ENCODE measurements at places on chromosomes 11 and 22.

- no peak for DNase-seq
Measured at GRCh38 chr11:61392981-61393595, 701 bp downstream of the TMEM216 start.

- no peak for DNase-seq
Measured at GRCh38 chr22:27775758-27776649, 25.6 kb downstream of the MN1 start.

GRCh38 chr11:116366980-116367645 is 405.7 kb downstream of the BUD13 start:
- no peak for DNase-seq

- no peak for DNase-seq
Measured at GRCh38 chr22:37202001-37202555, 10.2 kb downstream of the SSTR3 start.

GRCh38 chr11:82944198-82944597 is 42.7 kb downstream of the DDIAS start:
- DNase-seq, result no peak

GRCh38 chr11:74678041-74678440 is 53.2 kb downstream of the CHRDL2 start:
- DNase-seq, result no peak

DNA sequence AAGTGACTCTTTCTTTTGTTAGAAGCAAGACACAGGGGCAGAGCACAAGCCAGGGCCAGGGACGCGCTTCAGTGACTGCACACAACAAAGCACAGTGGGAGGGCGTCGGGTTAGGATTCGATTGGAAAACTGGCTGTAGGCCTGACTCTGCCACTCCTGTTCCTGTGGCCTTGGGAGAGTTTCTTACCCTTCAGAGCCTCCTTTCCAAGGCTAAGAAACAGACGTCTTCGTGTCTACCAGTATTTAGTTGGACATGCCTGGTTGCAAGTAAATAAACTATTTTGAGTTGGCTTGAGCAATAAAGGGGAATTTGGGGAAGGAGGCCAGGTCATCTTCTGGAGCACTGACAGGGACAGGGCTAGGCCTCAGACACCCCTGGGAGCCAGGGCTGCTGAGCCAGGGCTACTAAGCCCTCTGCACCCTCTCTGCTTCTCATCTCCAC is 549.1 kb downstream of the INSC start:
- DNase-seq, result no peak

DNA sequence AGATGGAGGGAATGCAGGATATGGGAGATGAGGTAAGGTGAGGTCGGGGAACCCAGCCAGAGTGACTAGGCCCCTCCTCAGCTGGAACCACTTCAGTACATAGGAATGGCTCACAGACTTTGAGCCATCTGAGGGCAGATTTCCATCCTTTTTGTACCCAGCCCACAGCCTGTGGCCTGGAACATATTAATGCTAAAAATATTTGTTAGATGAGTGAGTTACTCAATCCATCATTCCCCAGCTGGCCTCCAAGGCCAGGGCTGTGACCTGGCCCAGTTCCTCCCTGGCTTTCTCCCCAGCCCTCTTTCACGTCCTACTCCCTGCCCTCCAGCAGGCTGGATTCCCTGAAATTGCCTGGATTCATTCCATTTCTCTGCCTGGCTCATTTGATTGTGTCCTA is 57.2 kb upstream of the PRDM11 start:
- no peak for DNase-seq

DNA sequence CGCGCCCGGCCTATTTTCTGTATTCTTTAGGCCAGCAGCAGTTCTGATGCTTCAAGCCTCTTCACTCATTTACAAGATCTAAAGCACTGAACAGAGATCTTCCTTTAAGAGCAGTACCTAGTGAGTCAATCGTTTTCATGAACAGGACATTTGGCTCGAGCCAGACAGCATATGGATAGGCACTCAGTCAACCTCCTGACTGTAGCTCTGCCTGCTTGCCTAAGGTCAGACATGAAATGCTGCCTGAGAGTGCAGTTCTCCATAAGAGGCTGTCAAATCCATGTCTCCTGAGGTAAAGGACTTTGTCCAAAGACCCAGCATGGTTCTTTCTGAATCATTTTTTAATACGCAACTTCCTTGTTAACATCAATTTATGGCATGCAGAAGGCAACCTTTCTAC is 941.2 kb downstream of the DLG2 start:
- no peak for DNase-seq

DNA sequence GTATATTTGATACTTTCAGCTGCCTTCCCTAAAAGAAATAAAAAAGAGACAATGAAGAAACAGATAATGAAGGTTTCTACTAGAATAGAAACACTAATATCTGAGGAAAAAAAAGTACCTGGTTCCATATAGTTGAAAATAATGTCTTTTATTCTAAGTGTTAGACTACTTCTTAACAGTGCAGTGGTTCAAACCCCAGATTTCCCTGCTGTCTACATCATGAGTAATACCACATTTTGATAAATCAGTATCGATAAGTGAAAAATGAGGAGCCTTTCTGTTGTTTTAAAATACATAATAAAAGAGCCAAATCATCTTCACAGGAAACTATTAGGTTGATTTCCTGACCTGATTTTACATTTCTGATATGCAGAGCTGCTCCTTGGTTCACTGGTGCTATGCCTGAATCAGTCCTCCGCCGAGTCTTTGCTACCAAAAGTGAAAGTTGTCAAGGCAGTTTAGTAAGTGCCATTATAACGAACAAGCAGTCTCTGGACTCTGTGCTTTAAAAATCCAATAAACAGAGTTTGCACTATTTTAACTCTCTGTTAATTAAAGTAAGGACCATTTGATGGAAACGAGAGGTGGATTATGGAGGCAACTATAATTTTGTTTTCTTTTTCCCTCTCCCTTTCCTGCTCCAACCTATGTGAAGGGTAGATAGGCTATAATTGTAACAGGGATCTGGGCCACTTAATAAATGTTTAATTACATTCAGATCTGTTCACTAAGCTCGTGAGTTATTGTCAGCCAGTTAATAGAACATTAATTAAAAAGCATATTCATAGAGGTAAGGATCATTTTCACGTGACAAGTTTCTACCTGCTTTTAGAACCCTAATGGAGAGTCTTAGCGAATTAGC is 724.5 kb upstream of the RAG2 start:
- DNase-seq, result no peak

- no peak for DNase-seq
Measured at GRCh38 chr11:131288521-131289091, 81.8 kb upstream of the NTM start.

DNA sequence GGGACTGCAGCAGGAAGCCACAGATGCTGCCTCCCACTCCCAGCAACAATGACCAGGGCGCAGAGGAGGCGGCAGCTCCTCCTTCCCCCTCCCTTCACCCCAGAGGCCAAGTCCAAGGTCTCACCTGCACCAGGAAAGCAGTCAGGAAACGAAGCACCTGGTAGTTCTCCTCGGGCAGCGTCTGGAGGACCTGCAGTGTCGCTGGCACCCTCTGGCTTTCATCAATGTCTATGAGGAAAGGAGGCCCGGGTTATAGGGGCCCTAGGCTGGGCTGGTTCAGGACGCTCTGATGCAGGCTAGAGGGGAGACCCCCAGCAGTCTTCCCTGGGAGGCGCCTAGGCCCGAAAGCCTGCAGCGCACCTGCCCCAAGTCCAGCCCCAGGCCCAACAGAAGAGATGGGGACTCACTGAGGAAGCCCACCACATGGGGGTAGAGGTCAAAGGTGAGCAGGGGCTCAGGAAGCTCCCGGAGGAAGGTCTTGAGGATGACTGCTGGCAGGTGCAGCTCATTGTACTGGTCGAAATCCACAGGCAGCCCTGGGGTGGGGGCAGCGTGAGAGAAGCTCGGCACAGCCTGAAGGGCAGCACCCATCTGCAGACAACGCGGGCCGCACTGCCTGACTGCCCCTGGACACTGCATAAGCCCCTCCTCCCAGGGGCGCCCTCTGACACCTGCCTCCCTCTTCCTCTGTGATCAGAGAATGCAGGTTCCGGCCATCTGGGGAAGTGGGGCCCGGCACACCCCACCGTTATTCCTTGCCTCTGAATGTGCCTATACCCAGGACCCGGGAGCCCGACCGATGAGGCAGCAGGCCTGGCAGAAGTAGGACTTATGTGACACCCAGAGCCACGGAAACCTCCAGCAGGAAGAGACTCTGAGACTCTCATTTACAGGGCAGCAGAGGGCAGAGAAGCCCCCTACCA is 20.9 kb downstream of the ARHGAP1 start:
- no peak for DNase-seq
